ENCODE measurements at places on chromosomes 1 and 21.

DNA sequence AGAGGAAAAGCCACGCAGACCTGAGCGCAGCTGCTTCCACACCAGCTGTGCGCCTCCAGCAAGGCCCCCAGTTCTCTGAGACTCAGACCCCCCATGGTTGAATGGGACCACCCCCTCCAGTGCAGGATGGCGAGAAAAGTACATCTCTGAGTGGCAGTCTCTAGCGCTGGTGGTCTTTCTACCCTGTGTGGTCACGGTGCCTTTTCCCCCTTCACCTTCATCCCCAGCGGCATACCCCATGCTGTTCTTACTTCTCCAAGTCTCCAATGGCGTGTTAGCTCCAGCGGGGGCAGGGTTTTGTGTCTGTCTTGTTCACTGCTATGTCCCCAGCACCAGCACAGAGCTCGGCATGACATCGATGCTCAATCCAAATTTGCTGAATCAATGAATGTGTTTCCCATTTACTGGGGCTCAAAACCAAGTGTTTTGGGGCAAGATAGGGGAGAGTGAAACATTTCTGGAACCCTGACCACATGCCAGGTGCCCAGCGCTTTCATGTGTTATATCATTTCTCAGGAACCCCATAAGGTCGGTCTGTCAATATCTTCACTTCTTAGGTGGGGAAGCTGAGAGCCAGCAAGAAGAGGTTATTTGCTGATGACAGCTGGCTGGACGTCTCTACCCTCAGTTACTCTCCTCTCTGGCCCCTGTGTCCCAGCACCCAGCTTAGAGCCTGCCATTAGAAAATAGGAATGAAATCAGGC lies 959 bp upstream of the SDC3 start:
- no peak for DNase-seq

DNA sequence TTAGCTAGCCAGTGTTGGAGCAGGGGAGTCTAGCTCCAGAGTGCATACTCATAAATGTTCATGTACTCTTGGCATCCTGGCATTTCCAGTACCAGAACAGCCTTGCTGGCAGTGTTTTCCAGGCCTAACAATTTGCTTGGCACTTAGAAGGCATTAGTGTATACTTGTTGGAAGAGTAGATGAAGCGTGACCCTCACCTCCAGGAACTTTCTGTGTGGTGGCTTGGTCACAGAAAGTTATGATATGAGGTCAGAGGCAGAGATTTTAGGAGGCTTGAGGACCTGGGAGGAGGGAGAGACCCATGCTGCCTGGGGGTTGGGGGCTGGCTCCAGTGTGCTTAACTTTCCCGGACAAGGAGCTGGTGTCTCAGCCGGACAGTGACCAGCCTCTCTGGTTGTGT lies 52.7 kb upstream of the GCLM start:
- no peak for DNase-seq

GRCh38 chr1:3740042-3740441 lies 12.2 kb upstream of the CCDC27 start:
- no peak for DNase-seq

DNA sequence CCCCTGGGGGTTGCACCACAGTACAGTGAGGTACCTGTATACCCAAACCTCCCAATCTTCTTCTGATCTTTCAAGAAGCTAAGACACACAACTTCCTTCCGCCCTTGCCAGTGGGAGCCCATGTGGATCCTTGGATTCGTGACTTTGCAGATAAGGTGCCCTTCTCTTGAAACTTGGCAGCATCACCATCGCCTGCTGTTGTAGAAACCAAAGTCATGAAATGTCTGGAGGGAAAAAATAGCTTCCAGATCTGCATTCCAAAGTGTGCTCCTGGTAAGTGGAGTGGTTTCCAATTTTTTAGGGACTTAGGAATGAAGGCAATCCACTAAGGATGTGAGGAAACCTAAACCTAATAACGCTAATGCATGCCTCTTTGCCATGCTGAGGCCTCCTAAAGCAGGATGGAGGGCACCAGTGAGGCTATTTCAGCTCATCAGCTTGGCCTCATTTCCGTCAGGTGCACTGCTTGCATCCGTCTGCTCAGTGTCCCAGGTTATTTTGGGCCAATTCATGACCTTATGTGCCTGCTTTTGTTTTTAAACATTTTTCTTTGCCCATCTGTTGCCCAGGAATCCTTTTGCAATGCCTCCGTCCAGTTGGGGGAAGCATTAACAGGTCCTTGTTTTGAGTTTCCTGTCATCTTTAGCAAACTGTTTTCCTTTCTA lies 8.2 kb upstream of the EFHD2 start:
- no peak for DNase-seq

DNA sequence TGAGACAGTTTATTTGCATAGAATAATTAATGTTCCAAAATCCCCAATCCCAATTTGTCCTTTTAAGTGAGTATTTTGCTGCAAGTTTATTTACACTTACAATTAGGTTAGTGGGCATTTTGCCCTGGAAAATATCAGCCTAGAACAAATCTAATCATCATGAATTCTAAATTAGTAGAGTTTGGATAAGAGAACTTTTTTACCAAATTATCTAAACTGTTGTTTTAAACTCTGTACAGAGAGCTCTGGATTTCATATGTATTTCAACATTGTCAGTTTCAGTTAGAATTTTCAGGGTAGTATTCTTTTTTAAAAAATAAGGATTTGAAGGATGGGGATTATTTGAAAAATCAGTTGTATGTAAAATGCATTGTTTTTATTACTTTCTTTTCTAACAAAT lies 27.8 kb upstream of the UBE2U start:
- DNase-seq = no peak

- no peak for DNase-seq
Observed at GRCh38 chr1:119537966-119538365, 31.0 kb downstream of the HSD3B1 start.

- DNase-seq = no peak
Observed at GRCh38 chr21:37645848-37646247, 270.4 kb downstream of the KCNJ6 start.

GRCh38 chr1:37560401-37561132 lies 3.8 kb downstream of the DNALI1 start:
- peak; percentile 29 for DNase-seq

- no peak for DNase-seq
Observed at GRCh38 chr1:216450227-216450626, 27.0 kb upstream of the USH2A start.

DNA sequence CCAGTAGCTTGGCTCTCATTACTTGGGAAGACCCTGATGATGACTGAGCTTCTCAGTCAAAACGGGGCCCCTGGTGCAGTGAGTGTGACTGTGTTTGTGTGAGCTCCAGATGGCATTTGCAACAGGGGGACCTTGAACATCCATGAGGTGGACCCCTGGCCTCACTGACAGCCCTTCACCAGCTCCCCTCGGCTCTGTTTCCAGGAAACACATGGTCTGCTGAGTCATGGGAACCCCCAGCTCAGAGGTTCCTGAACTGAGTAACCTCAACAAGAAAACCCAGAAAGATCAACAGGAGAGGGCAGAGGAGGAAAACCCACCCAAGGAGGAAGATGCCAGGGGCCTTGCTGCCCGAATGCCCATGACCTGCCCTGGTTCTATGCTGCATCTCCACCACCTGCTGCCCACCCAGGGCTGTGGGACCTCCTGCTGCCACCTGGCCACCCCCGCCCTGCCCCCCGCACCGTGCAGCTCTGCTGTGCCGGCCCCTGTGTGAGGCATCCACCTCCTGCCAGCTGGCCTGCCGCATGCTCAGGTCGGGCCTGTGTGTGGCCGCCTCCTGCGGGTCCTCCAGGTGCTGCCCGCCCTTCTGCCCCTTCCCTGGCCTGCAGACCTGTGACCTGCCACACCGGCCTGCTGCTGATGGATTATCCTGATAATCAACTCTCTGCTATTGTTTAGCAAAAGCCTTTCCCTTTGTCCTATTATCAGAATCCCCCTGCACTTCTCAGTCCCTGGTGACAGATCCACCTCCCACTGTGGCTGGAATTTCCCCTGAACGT lies 4.2 kb upstream of the KRTAP12-1 start:
- no peak for DNase-seq

GRCh38 chr1:47388891-47389238 lies 27.2 kb upstream of the FOXE3 start:
- peak; percentile 73 for DNase-seq

DNA sequence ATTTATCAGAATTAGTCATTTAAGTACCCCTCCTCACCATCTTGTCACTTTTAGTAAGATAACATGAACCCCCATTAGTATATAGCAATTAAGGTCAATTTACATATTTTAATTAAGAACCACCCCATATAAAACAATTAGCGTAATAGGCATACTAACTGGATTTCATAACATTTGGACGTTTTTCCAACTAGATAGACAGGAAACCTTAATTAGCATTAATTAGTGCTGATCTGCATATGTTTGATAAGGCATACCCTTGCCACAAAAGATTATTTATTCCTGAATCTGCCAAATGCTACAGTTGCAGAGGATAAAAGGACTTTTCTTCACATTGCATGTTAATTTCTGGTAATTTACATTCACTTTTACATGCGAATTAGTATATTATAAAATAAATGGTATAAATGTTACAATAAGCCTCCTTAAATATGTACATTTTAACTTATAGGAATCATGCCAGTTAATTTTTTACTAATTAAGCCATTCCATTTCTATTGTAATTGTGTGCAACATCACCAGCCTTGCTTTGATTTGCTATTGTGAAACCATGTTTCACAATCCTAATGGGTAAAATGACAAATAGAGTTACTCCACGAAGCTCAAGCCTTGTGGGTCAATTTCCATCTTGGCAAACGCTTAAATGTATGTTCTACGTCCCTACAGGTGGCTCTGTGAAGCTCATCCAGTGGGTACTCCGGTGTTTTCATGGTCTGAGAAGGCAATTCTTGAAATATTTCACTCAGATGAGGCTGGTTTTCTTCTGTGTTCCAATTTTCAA lies 469.6 kb downstream of the DPYD start:
- peak; percentile 56 for DNase-seq

DNA sequence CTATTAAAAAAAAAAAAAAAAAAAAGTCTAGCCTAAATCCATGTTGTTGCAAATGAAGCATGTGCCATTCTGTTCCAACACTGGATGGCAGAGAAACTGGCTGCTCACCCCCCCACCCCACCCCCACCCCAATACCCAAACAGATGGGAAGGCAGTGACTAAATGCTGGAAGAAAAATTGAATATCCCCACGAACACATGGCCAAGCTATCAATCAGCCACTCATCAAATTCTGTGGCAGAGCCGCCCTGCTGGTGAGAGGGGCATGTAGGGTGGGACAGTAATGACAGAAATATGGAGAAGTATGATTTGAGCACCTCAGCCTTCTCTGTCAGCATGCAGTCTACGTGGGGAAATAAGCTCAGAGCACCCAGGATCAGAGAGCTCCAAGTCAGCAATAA lies 34.1 kb downstream of the OPTC start:
- no peak for DNase-seq

GRCh38 chr1:70528590-70529333 lies 117.7 kb downstream of the CTH start:
- peak; percentile 36 for DNase-seq

DNA sequence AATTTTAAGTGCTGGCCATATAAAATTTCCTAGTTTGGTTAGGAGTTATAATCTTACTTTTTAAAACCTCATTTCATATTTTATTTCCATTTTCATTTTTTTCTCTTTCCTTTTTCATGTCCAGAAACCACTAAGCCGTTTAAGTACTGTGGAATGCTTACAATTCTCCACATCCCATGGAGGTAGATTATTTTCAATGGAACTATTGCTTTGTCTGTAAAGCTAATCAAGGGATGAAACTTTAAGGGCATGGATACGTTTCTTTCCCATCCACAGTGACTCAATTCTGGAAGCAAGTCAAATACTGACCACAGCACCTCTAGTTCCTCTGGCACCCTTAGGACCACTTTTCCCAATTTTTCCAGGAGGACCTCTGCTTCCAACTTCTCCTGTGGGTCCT lies 139.1 kb upstream of the ZNHIT6 start:
- no peak for DNase-seq

GRCh38 chr1:60149251-60149650 lies 75.7 kb upstream of the C1orf87 start:
- DNase-seq = no peak

GRCh38 chr1:200867018-200867811 lies 5.6 kb upstream of the GPR25 start:
- peak; percentile 20 for DNase-seq

Measured in fibroblast of gingiva (primary cell).